ENCODE measurements at places on chromosomes 1 and 21. TPM values are rescaled to one million over a fixed set of nuclear protein-coding genes. Genes with fewer than 3 reads are reported as not detected.

DNA sequence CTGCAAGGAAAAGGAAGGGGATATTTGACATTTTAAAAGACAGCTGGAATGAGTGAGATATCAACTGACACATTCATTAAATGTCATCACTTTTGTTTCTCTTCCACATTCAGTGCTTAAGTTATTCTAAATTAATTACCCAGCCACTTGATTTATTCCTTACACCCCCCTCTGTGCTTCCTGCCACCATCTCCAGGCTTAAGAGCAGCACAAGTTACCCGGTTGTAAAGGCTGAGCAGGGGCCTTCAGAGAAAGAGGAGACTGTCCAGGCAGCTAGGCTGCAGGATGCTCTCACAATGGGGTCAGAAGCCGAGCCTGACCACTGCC, 71.4 kb downstream of the SYT6 start:
- no peak for DNase-seq

- no peak for DNase-seq
Measured at GRCh38 chr1:54926970-54927369, 40.0 kb upstream of the DHCR24 start.

DNA sequence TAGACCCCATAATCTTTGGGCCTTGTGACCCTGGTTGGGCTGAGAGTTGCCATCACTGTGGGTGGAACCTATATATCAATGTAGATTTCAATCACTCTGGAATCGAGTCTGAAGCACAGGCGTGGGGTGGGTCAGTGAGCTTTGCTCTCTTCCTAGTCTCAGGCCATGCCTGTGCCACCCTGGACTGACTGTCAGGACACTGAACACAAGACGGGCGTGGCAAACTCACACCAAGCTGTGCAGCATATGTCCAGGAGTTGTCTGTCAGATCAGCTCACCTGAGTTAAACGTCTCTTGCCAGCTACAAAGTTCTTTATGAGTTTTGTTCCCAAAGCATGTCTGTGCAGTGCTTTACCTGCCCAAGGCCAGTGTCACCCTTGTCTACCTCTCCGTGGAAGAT, 30.9 kb upstream of the ALPL start:
- DNase-seq: no peak

CTH gene
- 40.7 TPM for total RNA-seq

All from liver (tissue), 10 donors.